ENCODE measurements at places on chromosomes 16 and 17. TPM values are rescaled to one million over a fixed set of nuclear protein-coding genes. Genes with fewer than 3 reads are reported as not detected.

The CTRB2 gene
- 0.35 TPM for polyA plus RNA-seq

The VASN gene
- 32.7 TPM for polyA plus RNA-seq

The CCL17 gene
- polyA plus RNA-seq = 1.1 TPM

The RCVRN gene
- polyA plus RNA-seq = 0.18 TPM

The PRSS53 gene
- polyA plus RNA-seq = 2.9 TPM

The PRM1 gene
- not detected for polyA plus RNA-seq

The TMEM98 gene
- 18.2 TPM for polyA plus RNA-seq

The TTC19 gene
- polyA plus RNA-seq = 13.9 TPM

The ZFP3 gene
- 1.8 TPM for polyA plus RNA-seq

The PNPO gene
- 9.6 TPM for polyA plus RNA-seq

The MEOX1 gene
- 2.7 TPM for polyA plus RNA-seq

The SECTM1 gene
- polyA plus RNA-seq = 10.8 TPM

The TMEM94 gene
- polyA plus RNA-seq = 38.9 TPM

The CLDN6 gene
- polyA plus RNA-seq = 0.06 TPM

The CMTM2 gene
- polyA plus RNA-seq = 0.06 TPM

The MPP3 gene
- 5.6 TPM for polyA plus RNA-seq

The STXBP4 gene
- polyA plus RNA-seq = 0.59 TPM

The KCNH4 gene
- polyA plus RNA-seq = 0.02 TPM

The CACNG5 gene
- polyA plus RNA-seq = not detected

The LPCAT2 gene
- 5.0 TPM for polyA plus RNA-seq

The ACAP1 gene
- polyA plus RNA-seq = 5.3 TPM

The SSTR5 gene
- not detected for polyA plus RNA-seq

The CPNE7 gene
- 1.5 TPM for polyA plus RNA-seq

The PRM3 gene
- polyA plus RNA-seq = not detected

Measured in esophagus (tissue), 2 donors.